ENCODE measurements at places on chromosomes 7 and 10. TPM values are rescaled to one million over a fixed set of nuclear protein-coding genes. Genes with fewer than 3 reads are reported as not detected.

The CYP2E1 gene
- total RNA-seq = 0.52 TPM

The KLF14 gene
- total RNA-seq = not detected

- no peak overlapping the region for H3K27ac ChIP-seq
- H3K36me3 ChIP-seq = no peaks in the 10 kb centered on the region
- H3K27me3 ChIP-seq = no peaks in the 10 kb centered on the region
- no peak for DNase-seq
- H3K4me1 ChIP-seq = peaks cover 5% of the 10 kb centered on the region
- H3K4me3 ChIP-seq = no peak overlapping the region
Measured at GRCh38 chr7:20236790-20237189, 19.6 kb upstream of the MACC1 start.

- no peaks in the 10 kb centered on the region for H3K4me1 ChIP-seq
- H3K27me3 ChIP-seq = peaks cover 28% of the 10 kb centered on the region
- DNase-seq = no peak
- H3K36me3 ChIP-seq = peaks cover 4% of the 10 kb centered on the region
Measured at GRCh38 chr7:157528785-157529341, 192.1 kb downstream of the DNAJB6 start.

The SMKR1 gene
- total RNA-seq = 4.8 TPM

The IFIT3 gene
- total RNA-seq = 0.83 TPM

DNA sequence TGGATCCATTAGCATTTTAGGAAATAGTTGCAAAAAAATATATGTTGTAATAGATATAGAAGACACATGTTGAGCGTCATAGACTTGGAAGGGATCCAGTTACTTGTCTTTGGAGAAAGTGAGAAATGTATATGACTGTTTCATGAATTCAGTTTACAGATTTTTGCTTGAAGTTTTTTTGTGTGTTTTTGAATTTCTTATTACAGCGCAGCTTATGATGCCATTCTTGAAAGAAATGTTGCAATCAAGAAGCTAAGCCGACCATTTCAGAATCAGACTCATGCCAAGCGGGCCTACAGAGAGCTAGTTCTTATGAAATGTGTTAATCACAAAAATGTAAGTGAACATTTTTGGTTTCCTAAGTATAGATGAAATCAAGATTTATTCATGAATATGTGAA, 98.2 kb downstream of the MAPK8 start:
- DNase-seq = no peak
- peaks cover 9% of the 10 kb centered on the region for H3K4me1 ChIP-seq
- H3K4me3 ChIP-seq = no peak overlapping the region
- H3K36me3 ChIP-seq = peaks cover 2% of the 10 kb centered on the region
- H3K27me3 ChIP-seq = no peaks in the 10 kb centered on the region

- H3K36me3 ChIP-seq = peaks cover 6% of the 10 kb centered on the region
- H3K27me3 ChIP-seq = no peaks in the 10 kb centered on the region
- peaks cover 39% of the 10 kb centered on the region for H3K4me1 ChIP-seq
- H3K27ac ChIP-seq = no peak overlapping the region
- H3K4me3 ChIP-seq = no peak overlapping the region
Measured at GRCh38 chr7:37391791-37392672, 56.6 kb downstream of the ELMO1 start.
